ENCODE measurements at places on chromosomes 12 and 14.

GRCh38 chr12:88375306-88376305 is 204.7 kb downstream of the KITLG start:
- no peak for DNase-seq

DNA sequence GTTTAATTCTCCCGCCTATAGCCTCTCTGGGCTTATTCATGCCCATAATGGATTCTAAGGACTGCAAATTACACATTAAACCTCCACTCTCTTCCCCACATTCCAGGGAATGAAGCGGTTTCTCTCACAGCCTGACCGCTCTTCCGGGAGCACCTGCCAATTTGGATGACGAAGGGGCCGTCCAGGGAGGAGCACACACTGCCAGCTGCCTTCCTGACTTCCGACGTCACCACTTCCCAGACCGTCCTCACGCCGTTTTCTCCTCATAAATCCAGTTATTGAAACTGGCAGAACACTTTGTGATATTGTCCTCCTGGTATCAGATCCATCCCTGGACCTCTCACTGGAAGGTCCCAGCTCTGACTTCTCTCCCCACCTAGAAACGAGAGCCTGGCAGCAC is 87.6 kb downstream of the GCH1 start:
- DNase-seq, result no peak

GRCh38 chr14:95218006-95218405 is 60.7 kb upstream of the DICER1 start:
- no peak for DNase-seq

GRCh38 chr12:42130672-42131402 is 13.8 kb downstream of the GXYLT1 start:
- DNase-seq, result no peak

- DNase-seq, result no peak
Observed at GRCh38 chr14:56002876-56003625, 115.2 kb upstream of the PELI2 start.

DNA sequence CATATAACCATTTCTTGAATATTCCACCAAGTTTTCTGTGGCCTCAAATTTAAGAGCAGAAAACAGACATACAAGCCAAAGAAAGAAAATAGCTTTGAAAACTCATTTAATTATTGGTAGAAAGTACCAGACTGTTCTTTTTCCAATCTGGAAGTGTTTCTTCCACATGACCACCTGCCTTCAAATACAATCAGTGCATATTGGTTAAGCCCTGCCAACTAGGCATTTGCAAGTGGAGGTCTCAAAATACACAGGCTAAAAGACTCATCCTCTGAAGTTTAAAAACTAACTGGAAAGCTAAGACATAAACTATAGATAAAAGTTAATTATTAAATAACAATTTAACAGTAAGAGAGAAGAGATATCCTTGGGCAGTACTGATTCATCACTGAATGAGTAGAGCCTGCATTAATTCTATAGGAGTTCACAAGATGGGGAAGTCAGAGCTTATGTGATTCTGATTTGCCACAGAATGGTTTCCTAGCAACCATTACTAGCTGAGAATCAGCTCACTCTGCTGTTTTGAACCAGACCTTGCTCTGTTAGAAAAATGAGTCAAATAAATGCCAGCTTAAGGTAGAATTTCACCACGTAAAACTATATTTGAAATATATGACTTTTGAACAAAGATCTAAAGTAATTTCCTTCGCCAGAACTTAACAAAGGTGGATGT is 433.8 kb downstream of the FUT8 start:
- no peak for DNase-seq

Data from cortex of kidney (tissue), 1 donor.